ENCODE measurements at places on chromosomes 7 and 10.

DNA sequence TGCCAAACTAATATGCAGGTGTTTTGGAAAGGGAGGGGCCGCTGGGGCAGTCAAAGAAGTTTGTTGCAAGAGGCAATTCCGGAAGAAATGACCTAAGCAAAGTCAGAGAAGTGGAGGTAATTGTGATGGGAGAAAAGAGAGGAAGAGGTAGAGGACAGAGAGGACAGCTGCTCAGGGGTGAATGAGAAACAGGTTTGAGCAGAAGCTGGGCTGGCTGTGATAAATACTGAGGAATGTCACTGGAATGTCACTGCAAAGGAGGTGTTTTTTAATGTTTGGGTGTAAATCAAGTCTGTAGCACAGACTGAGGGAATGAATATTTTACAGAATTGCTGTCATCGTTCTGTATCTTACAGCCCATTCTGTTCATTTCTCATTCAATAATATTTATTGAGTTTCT is 207.2 kb downstream of the DPP6 start:
- DNase-seq: no peak

DNA sequence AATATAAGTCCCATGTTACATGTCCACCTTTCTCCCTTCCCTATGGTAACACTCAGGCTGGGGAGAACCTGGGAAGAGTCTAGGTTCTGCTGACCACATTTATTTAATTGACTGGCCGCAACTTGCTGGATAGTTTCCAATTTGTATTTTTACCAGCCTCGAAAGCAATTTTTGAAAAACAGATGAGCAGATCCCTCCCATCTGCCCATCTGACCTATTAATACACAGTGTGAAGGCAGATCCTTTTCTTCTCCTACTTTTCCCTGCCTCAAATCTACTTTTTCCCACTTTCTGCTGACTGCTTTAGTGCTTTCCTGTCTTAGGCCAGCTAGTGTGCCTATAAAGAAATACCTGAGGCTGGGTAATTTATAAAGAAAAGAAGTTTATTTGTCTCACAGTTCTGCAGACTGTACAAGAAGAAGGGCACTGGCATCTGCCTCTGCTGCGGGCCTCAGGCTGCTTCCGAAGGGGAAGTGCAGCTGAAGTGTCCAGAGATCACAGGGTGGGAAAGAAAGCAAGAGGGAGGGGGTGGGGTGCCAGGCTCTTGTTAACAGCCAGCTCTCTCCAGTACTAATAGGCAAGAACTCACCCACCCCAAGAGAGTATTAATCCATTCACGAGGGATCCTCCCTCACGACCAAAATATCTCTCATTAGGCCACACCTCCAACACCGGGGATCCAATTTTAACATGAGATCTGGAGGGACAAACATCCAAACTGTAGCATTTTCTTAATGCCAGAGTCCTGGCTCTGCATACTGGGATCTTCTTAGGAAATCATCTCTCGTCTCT is 336.0 kb upstream of the IGFBP3 start:
- no peak for DNase-seq

- peak; percentile 63 for DNase-seq
Measured at GRCh38 chr10:74103560-74104258, 46.9 kb downstream of the AP3M1 start.

- no peak for DNase-seq
Measured at GRCh38 chr7:101442426-101443070, 79.9 kb downstream of the COL26A1 start.

DNA sequence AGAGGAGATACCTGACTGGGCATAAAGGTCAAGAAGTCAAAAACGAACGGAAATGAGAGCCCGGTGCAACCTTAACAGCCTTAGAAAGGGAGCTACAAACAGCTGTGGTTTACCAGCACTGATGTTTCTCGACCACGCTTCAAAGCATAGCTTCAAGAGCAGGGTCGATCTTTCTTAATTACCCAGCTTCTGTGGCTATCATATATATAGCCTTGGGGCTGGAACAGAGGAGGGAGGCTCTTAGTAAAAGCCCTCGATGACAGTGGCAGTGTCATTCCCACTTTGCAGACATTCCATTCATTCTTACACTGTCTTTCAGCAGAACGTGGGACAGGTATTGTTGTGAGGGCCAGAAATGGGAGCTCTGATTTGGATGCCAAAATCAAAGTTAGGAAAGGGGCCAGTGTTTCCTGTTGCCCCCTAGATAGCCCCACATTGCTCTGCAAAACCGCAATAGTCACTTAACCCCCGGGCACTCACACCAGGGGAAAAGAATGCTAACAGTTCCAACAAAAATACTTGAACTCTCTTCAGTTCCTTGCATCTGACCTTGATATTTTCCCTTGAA is 141.5 kb downstream of the MTPAP start:
- DNase-seq: no peak

DNA sequence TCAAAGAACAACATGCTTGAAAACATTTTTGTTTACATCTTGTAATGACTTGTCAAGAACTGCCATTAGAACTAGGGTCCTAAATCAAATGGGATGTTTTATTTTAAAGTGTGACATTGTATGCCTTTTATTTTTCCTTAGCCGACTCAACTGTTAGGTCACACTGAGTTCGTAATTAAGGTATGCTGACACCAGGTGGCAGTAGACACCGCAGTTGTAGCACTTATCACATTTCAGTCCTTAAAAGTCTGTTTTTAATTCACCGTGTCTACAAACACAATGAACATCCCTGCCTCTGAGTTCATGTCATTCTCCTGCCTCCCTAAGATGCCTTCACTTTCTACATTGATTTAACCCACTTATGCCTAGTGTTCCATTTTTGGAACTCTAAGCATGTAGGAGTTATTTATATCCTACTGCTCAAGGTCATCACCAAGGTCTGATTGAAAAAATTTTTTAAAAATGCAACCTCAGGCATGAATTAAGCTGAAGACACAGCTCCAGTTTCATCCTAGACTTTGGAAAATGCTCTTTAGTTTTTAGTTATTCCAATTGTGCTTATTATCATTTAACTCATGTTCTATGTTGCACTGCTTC is 186.1 kb downstream of the BMPER start:
- DNase-seq: peak; percentile 23

- no peak for DNase-seq
Measured at GRCh38 chr10:133169173-133169947, 9.3 kb downstream of the KNDC1 start.

- no peak for DNase-seq
Measured at GRCh38 chr10:128026615-128027300, 99.5 kb downstream of the MKI67 start.
